ENCODE measurements at places on chromosomes 16 and 17. TPM values are rescaled to one million over a fixed set of nuclear protein-coding genes. Genes with fewer than 3 reads are reported as not detected.
A peak's percentile ranks its signal among the peaks of the same experiment; 100 is the strongest.

The MC1R gene
- total RNA-seq: 7.4 TPM

GRCh38 chr17:59527325-59527917 is 38.0 kb upstream of the DHX40 start:
- H3K36me3 ChIP-seq: no peaks in the 10 kb centered on the region
- no peak for DNase-seq
- H3K27me3 ChIP-seq: peaks cover 13% of the 10 kb centered on the region
- H3K4me3 ChIP-seq: no peak overlapping the region
- peaks cover 2% of the 10 kb centered on the region for H3K4me1 ChIP-seq
- H3K27ac ChIP-seq: no peak overlapping the region

DNA sequence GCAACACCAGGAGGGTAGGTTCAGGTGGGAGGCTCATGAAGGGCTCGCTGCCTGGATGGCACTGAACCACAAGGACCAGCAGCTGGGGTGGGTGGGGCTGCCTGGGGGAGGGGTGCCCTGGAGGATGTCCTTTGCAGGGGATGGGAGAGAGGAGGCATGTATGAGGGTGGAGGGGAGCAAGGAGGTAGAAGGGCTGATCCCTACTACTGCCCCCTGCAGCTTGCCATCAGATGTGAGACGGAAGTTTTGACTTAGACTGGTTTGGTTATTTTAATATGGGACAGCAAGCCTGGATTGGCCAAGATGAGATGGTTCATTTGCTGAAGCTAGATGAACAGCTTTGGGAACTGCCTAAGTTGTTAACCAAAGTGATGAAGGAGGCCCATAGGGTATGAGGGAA is 115.9 kb downstream of the SEC14L1 start:
- peaks cover 4% of the 10 kb centered on the region for H3K4me1 ChIP-seq
- H3K4me3 ChIP-seq: no peak overlapping the region
- DNase-seq: no peak
- H3K27ac ChIP-seq: no peak overlapping the region

GRCh38 chr17:70017112-70017511 is 57.9 kb upstream of the KCNJ16 start:
- H3K36me3 ChIP-seq: no peaks in the 10 kb centered on the region
- H3K4me1 ChIP-seq: no peaks in the 10 kb centered on the region
- H3K27me3 ChIP-seq: no peaks in the 10 kb centered on the region

DNA sequence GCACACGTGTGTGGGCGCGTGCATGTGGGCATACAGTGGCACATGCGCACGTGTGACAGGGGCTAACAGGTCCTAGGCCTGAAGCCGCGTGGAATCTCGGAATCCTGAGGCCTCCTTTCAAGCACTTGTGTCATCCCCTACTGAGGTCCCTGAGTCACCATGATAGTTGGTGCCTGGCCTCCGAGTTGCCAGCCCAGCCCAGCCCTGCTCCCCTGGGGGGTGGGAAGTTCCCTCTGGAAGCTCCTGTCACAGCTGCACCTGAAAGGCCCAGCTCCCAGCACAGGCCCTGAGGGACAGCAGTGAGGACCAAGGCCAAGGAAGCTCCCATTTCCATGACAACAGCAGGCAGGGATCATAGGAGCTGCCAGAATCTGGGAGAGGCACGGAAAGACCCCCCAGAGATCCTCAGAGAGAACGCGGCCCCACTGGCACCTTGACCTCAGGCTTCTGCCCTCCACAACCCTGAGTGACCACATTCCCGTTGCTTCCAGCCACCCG is 35.4 kb upstream of the ENPP7 start:
- no peak overlapping the region for H3K4me3 ChIP-seq
- H3K4me1 ChIP-seq: peaks cover 2% of the 10 kb centered on the region
- no peak for DNase-seq
- peaks cover 10% of the 10 kb centered on the region for H3K27me3 ChIP-seq
- no peak overlapping the region for H3K27ac ChIP-seq
- H3K36me3 ChIP-seq: no peaks in the 10 kb centered on the region

DNA sequence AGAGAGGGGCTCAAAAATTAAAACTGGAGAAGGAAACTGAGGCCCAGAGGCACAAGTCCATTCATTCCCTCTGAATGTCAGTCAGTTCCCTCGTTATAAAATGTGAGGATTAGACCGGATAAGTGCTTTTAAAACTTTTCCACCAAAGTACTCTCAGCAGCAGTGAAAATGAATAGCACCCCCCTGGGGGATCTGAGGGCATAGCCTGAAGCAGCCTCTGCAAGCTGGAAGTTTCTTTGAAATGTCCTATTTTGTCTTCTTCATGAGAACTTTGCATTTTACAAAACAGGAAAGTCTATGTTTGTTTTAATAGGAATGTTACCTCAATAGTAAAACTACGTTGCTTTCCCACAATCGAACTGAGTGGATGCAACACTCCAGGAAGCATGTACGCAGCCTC is 273.0 kb downstream of the CEP112 start:
- no peak for DNase-seq
- peaks cover 7% of the 10 kb centered on the region for H3K4me1 ChIP-seq
- peaks cover 5% of the 10 kb centered on the region for H3K27me3 ChIP-seq
- no peak overlapping the region for H3K27ac ChIP-seq
- peaks cover 8% of the 10 kb centered on the region for H3K36me3 ChIP-seq
- H3K4me3 ChIP-seq: no peak overlapping the region

GRCh38 chr17:13562271-13562800 is 39.4 kb downstream of the HS3ST3A1 start:
- no peaks in the 10 kb centered on the region for H3K36me3 ChIP-seq
- H3K27ac ChIP-seq: no peak overlapping the region
- no peak overlapping the region for H3K4me3 ChIP-seq
- H3K27me3 ChIP-seq: no peaks in the 10 kb centered on the region
- H3K4me1 ChIP-seq: peaks cover 6% of the 10 kb centered on the region
- no peak for DNase-seq

GRCh38 chr17:17088541-17089525 is 46.6 kb downstream of the MPRIP start:
- H3K27ac ChIP-seq: peak overlapping the region; percentile 61
- no peak overlapping the region for H3K4me3 ChIP-seq
- H3K4me1 ChIP-seq: peaks cover 19% of the 10 kb centered on the region
- peaks cover 11% of the 10 kb centered on the region for H3K36me3 ChIP-seq

- H3K4me1 ChIP-seq: peaks cover 4% of the 10 kb centered on the region
- H3K27ac ChIP-seq: no peak overlapping the region
- peaks cover 14% of the 10 kb centered on the region for H3K36me3 ChIP-seq
- DNase-seq: no peak
- no peaks in the 10 kb centered on the region for H3K27me3 ChIP-seq
Measured at GRCh38 chr16:1653023-1653422, 25.1 kb upstream of the JPT2 start.

Measured in activated naive CD8-positive, alpha-beta T cell treated with anti-CD3 and anti-CD28 coated beads, Interleukin-2, amount 10 ng/mL, durations not matched to agents 7 days and 5 days (primary cell).